ENCODE measurements at places on chromosomes 6 and 20. TPM values are rescaled to one million over a fixed set of nuclear protein-coding genes. Genes with fewer than 3 reads are reported as not detected.
A peak's percentile ranks its signal among the peaks of the same experiment; 100 is the strongest.

Gene OR2H1
- not detected for total RNA-seq

DNA sequence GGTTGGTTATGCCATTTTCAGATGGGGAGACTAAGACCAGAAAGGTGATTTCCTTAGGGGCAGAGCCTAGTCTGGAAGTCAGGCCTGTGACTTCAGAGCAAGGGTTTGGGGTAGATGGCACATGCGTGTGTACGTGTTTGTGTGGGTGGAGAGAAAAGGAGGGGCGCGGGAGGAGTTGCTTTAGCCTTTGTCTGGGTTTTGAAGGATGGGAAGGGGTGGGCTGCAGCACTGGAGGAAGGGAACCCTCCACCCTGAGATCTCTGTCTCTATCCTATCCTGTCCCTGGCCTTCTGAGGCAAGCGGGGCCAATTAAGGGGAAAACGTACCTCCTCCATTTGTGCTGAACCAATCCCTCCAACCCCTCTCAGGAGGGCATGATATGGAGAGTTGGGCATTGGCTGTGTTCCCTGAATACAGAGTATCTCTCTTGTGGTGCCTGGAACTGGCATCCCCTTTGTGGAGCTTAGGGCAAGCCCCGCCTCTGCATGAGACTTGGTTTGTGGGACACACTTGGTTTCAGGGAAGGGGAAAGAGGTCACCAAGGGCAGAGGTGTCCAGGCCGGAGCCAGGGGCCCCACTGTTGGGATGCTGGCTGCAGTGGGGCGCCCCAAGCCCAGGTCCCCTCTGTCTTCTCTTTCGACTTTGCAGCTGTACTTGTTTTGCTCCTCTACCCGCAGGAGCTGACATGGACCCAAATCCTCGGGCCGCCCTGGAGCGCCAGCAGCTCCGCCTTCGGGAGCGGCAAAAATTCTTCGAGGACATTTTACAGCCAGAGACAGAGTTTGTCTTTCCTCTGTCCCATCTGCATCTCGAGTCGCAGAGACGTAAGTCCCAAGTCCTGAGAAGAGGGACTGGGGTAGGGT, at the start of gene DBNDD2:
Gene DBNDD2 (plus strand): TSS at position 507 of the 863 bp plus-strand sequence. CDS start 179 bp downstream, at position 686.
- DNase-seq = no peak
- H3K27ac ChIP-seq = no peak within 1 kb of the TSS
- peak within 1 kb of the TSS; percentile 82 for H3K4me3 ChIP-seq

GRCh38 chr6:27962506-27962905, 5.5 kb downstream of the OR2B6 start:
- no peak overlapping the region for H3K4me3 ChIP-seq
- DNase-seq = no peak
- no peaks in the 10 kb centered on the region for H3K27me3 ChIP-seq
- no peaks in the 10 kb centered on the region for H3K36me3 ChIP-seq

GRCh38 chr6:4858194-4859015, 82.2 kb downstream of the CDYL start:
- DNase-seq = no peak
- no peak overlapping the region for H3K27ac ChIP-seq
- peaks cover 21% of the 10 kb centered on the region for H3K4me1 ChIP-seq
- H3K27me3 ChIP-seq = peaks cover 2% of the 10 kb centered on the region

- no peaks in the 10 kb centered on the region for H3K27me3 ChIP-seq
- peaks cover 17% of the 10 kb centered on the region for H3K36me3 ChIP-seq
- peaks cover 7% of the 10 kb centered on the region for H3K4me1 ChIP-seq
- no peak overlapping the region for H3K4me3 ChIP-seq
- no peak for DNase-seq
- H3K27ac ChIP-seq = no peak overlapping the region
Measured at GRCh38 chr20:40821429-40821828, 132.4 kb upstream of the MAFB start.

DNA sequence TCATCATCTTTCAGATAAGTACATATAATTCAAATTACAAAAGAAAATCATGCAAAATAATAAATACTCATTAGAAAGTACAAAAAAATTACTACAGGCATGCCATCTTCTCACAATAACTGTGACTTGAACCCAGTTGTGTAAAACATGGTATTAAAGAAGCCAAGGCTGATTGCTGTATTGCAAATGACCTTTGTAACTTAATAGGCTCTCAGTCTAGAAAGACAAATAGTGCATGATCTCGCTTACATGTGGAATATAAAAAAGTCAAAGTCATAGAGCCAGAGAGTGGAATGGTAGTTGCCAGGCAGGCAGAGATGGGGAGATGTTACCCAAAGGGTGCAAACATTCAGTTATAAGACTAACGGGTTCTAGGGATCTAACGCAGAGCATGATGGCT, 626.1 kb downstream of the COL12A1 start:
- no peaks in the 10 kb centered on the region for H3K27me3 ChIP-seq
- H3K36me3 ChIP-seq = no peaks in the 10 kb centered on the region
- no peak overlapping the region for H3K27ac ChIP-seq
- H3K4me1 ChIP-seq = no peaks in the 10 kb centered on the region
- H3K4me3 ChIP-seq = no peak overlapping the region
